Fibroblast of the aortic adventitia (primary cell): ENCODE measurements at places on chromosomes 1 and 21.

GRCh38 chr1:98546319-98546718 is 115.2 kb upstream of the SNX7 start:
- no peak for DNase-seq

DNA sequence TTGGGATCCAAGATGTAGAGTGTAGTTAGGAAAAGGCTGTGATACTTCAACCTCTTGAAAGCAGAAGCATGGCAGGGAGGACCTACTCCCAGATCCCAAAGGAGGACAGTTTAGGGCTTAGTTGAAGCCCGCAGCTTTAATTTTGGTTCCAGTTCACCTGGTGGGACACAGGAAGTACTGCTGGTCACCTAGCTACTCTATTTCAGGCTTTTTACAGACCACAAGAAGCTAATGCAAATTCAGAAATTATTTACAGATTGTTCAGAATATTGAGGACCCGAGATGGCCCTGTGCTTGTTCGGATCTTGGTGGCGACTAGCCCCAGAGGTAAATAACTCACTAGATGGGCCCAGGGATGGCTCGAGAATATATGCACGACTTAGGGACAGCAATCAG is 6.4 kb upstream of the SMCP start:
- no peak for DNase-seq

DNA sequence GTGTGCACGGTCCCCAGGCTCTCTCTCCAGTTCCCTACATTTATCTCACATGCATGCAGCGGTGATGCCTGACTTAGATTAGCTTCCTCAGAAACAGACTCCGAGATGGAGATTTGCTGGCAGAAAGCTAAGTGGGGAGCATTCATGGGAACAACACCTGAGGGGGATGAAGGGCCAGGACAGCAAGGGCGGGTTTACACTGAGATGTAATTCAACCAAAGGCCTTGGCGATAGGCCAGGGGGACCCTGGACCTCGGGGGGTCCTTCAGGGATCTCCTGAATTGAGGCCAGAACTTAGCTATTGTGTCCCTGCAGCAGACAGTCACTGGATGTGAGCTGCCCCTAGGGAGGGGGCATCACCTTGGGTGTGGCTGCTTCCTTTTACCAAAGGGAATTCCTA is 246.1 kb upstream of the CSF3R start:
- DNase-seq, result no peak

DNA sequence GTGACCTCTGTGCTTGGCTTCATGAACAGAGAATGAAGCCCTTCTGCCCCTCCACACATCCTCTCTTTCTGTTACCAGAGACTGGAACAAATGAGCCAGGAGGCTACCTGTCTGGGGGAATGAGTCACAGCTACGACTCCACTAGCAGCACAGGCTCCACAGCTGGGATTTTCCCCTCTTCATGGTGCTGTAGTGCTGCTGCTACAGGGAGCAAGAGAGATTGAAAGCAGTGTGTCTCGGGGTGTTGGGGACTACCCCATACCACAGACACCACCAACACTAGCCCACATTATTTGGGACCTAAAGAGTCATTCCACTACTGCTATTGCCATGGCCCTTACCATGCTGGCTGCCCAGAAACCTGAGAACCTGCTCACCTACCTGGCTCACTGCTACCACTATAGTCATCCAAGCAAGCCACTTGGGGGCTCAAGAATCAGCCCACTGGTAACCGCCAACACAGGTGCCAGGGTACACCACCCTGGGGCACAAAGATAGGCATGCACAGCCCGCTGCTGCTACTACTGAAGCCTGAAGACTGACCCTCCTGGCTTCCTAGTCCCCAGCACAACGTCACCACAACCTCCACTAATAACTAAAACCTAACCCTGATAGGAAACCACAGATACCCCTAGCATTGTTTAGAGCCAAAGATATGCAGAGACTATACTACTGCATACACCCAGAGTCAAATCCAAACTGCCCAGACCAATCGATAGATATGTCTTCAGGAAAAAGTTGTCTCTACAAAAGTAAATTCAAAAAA is 17.7 kb downstream of the CD1E start:
- no peak for DNase-seq

DNA sequence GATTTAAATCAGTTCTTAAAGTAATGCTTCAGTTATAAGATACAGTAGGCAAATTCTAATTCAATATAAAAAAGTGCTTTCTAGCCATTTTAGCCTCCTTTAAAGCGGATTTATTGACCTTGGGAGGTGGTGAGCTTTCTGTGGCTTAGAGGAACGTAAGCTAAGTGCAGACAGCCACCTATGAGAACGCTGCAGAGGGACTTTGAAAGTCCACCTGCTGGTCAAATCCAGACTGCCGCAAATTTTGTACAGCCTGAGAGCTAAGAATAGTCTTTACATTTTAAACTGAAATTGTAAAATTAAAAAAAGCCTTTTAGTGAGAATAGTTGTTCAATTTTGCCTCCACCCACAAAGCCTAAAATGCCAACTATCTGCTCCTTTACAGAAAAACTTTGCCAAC is 67.0 kb upstream of the SSX2IP start:
- no peak for DNase-seq

- DNase-seq, result peak; percentile 77
Measured at GRCh38 chr1:208988811-208989222, 594.7 kb upstream of the CAMK1G start.
